T-helper 1 cell (primary cell): ENCODE measurements at places on chromosomes 7 and 10.

DNA sequence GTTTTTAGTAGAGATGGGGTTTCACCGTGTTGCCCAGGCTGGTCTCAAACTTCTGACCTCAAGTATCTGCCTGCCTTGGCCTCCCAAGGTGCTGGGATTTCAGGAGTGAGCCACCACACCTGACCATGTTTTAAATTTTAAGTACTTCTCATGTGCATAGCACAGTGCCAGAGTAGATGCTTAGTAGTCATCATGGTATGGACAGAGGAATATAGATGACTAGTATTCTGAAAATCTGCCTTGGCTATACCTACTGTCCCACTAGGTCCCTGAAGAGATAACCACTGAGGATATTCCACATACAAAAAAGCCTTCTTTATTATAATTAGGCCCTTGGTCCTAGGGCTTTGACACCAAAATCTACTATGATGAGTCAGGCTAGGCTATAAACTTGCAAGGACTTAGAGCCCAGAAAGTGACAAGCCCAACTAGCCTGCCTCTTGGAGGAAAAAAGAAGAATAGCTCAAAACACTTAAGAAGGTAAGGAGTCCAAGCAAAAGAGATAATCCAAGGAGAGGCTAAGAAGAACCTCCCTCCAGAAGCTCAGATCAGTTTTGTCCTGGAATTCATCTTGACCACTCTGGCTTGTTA, 34.0 kb downstream of the LUC7L2 start:
- DNase-seq, result no peak

GRCh38 chr7:105743351-105744090, 132.9 kb downstream of the ATXN7L1 start:
- DNase-seq, result peak; percentile 27

GRCh38 chr7:94380264-94380663, 14.4 kb upstream of the COL1A2 start:
- no peak for DNase-seq

- DNase-seq, result no peak
Observed at GRCh38 chr7:5360451-5360850, 63.2 kb downstream of the TNRC18 start.

- DNase-seq, result no peak
Observed at GRCh38 chr10:92972066-92972870, 88.3 kb upstream of the CYP26C1 start.

DNA sequence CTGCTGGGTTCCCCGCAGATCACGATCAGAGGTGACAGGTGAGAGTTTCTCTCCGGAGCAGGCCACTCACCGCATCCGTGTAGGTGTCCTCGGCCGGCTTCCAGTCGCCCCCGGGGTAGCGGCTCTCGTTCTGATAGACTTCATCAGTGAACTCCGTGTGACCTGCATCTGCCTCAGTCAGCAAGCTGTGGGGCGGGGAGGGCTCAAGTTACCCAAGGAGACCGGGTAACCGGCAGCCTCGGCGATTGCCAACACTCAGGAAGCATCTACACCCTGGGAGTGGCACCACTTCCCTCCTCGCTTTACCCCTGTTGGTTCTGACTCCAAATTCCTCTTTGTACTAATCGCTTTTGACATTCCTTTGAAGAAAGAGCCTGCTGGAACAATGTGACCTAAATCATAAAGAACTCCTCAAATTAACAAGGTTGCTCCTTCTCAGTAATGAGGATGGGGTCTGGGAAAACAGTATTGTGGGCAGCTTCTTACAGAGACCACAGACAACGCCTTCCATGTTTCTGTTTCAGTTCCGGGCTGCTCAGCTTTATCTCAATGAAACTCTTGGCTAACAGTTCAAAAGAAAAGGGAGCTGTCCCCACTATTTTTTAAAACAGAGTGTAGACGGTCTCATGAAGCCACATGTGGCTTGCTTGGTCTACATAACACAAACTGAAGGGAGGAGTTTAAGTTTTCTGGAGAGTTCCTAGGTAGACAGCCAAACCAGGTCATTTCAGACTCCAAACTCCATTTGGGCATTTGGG, 118.1 kb downstream of the MYOF start:
- no peak for DNase-seq

GRCh38 chr10:97964748-97965147, 65.7 kb downstream of the CRTAC1 start:
- no peak for DNase-seq

DNA sequence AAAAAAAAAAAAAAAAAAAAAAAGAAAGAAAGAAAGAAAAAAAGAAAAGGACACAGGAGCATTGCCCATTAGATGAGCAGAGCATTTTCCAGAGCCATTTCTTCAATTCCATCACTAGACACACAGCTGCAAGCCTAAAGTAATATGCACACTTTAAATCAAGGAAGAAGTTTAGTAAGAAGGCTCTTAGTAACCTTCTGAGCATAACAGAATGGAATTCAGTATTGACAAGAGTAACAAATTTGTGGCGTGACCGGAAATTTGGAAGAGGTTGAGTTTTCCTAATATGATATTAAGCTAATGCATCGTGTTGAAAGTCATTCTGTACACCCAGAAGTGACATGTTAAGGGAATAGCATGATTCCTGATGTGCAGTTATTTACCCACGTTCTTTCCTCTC, 35.3 kb downstream of the SMURF1 start:
- no peak for DNase-seq

DNA sequence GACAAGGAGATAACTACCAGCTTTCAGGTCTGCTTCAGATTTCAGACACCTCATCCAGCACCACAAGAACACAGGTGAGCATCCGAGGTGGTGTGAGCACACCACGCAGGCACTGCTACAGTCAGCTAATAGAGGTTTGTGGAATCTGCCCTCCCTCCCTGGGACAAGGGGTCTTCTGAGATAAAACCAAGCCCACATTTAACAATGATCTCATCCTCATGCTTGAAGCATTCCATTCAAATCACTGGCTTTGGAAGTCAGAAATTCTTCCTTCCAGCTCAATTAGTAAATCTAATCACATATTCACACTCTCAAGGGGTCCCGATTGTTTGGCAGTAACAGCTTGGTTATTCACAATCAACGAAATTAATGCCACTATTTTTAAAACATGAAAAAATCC, 331.4 kb downstream of the ELMO1 start:
- DNase-seq, result no peak

GRCh38 chr10:85926136-85926535, 440.5 kb downstream of the GRID1 start:
- no peak for DNase-seq

DNA sequence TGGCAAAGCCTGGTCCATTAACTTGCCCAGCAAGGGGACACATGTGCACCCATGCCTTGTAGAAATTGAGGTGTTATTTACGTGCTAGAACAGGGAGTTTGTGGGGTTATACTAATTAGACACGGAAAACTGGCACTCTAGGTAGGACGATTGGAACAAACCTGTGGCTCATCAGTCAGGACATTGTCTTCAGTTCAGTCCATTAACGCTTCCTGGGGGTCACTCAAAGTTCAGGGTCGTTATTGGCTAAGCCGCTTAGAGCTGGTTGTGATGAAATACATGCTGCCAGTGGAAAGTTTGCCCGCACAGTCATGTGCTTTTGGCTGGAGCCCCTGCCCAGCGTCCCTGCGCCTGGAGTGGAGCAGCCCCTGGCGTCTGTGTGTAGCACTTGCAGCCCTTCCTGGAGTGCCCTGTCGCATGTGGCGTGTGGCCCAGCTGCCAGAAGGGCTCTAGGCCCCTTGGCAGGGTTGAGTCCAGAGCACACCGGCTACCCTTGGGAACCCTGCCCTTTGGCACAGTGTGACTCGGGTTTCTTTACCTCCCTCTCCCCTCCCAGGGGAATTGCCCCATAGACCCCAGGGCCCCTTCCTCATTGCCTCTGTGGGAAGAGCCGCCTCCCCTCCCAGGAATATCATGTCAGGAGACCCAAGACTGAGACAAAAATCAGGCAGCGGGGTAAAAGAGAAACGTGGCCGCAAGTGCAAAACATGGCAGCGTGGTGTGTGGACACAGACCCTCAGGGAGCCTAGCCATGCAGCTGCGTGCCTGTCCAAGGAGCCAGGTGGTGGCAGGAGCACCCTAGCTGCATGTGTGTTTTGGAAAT, 9.8 kb downstream of the ZNF775 start:
- DNase-seq, result no peak

DNA sequence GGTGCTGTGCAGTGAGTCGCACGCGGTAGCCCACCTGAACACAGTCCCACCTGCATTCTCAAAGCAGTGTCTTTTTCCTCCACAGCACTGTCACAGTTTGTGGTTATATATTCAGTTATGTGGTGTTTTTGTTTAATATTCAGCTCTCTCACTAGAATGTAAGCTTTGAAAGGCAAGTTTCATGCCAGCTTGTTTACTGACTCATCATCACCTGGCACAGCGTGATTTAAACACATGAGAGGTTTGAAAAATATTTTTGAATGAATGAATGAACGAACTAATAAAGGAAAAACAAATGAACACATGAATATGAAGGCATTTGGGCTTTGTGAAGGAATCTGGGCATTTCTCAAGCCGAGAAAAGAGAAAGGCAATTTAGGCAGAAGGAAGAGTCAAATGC, 51.9 kb upstream of the TM9SF3 start:
- no peak for DNase-seq

GRCh38 chr7:83821866-83822265, 172.9 kb upstream of the SEMA3E start:
- no peak for DNase-seq

- DNase-seq, result no peak
Observed at GRCh38 chr10:127046975-127047877, 142.0 kb downstream of the DOCK1 start.

DNA sequence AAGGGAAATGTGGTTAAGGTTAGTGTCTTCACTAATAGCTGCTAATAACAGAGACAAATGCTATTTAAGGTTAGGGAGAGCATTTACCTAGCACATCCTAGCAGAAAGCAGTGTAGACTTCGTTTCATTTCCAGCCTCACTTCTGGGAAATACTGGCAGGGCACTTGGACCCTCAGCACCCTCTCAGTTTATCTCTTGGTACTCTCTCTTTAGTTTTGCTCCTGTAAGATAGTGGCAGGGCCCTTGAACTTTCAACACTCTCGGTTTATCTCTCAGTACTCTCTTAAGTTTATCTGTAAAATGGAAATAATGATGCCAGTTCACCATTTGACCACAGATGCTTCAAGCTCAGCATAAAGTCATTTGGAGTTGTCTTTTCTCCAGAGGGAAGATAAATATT, 118.4 kb downstream of the MBL2 start:
- no peak for DNase-seq

DNA sequence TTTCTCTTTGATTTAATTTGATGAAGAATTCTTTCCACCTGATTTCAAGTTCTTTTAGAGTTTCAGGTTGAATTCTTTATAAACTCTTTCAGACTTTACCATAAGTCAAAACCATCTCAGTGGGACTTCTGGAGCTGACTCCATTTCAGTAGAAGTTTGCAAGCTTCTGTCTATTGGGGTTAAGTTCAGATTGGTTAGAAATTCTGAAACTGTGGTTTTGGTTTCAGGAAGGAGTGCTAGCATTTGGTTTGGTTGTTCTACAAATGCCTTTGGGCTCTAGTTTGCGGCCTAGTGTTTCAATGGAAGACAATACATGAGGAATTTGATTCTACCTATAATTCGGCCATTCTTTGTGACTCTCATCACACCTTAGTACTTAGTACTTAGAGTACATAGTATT, 176.8 kb upstream of the RHOBTB1 start:
- no peak for DNase-seq

DNA sequence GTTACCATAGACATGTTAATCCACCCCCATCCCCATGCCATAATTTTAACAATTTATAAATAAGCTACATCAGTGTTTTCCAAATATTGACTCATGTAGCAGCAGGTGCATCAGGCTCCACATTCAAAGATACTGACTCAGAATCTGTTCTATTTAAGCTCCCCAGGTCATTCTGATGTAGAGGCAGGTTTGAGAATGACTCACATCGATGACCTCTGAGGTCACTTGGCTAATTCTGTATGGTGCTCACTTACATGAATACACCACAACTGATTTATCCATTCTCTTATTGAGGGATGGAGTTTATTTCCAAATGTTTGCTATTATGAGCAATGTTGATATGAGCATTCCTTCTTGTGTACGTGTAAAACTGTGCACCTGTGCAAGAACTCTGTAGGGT, 1159.0 kb downstream of the TYW1 start:
- no peak for DNase-seq

GRCh38 chr10:102280397-102281101, 35.2 kb downstream of the GBF1 start:
- no peak for DNase-seq

DNA sequence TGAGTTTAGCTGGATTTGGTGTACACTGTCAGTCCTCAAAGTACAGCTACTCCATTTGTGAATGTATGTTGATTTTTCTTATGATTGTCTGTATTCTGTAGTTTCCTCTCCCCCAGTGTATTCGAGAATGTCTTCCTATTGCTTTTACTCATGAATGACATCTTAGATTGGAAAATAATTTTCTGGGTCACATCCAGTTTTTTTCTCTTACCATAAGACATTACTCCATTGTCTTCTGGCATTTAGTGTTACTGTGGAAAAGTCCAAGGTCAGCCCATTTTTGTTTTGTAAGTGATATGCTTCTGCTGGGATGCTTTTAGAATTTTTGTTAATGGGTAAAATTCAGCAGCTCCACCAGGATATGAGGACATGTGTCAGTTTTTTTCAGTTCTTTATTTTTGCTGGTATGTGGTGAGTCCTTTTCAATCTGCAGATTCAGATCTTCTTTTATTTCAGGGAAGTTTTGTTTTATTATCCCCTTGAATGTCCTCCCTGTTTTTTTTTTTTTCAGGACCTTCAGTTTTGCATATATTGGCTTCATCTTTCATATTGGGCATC, 33.6 kb downstream of the WAC start:
- no peak for DNase-seq

- no peak for DNase-seq
Observed at GRCh38 chr7:142566271-142566670, 183.0 kb upstream of the PRSS1 start.

DNA sequence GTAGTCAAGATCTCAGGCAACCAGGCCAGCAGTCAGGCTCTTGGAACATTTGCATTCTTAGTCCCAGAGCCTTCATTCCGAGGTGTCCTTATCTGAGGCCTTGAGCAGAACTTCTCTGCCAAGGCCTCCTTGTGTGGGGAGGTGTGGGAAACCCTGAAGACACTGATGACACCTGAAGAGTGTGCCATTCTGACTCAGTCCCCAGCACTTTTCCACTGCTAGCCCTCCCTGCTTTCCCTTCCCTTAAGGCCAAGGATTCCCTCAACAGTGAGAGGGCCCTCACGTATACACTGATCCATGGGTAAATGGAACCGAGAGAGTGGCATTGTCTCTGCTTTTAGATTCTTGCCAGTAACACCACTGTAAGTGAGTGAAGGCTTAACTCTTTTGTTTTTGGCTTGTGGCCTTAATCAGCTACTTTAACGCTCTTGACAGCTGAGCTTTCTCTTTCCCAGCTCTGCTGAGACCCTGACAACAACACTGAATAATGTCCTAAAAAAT, 30.3 kb downstream of the TRDMT1 start:
- no peak for DNase-seq
